ENCODE measurements at places on chromosomes 12 and 14.

DNA sequence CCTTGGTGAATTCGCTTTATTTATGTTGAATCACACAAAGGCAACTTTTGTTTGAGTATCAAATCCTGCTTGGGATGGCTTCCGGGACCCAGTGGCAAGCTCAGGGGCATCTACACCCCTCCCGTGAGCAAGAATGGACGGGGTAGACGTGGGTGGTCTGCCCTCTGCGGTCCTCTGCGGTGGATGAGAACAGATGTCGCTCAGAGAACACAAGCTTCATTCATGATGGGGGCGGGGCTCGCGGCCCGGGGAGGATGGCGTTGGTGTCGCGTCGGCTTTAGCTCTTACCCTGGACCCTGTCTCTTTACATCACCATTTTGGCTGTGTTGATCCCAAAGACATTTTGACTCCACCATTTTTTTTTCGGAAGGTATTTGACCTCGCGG, 158.5 kb upstream of the RTL1 start:
- DNase-seq = no peak

- no peak for DNase-seq
These were observed 170.7 kb upstream of the GZMB start for GRCh38 chr14:24804552-24805212.

GRCh38 chr12:62191491-62192179, 68.6 kb upstream of the USP15 start:
- DNase-seq = no peak

DNA sequence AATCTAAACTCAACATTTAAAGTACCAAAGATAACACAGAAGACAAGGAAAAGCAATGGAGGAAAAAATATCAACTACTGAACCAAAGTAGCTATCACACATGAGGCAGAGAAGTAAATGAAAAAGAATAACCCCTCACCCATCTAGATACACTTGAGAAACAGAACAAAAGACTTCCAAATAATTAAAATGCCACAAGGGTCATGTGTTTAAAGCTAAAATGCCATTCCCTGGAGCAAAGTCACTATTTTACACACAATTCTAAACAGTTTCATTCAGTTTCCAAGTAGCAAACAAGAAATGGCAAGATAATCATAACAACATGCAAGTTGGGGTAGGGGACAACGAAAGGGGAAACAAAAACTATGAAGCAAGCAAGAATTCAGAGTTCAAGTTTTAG, 12.0 kb downstream of the OSBPL8 start:
- no peak for DNase-seq

GRCh38 chr12:92210071-92210470, 64.4 kb upstream of the BTG1 start:
- DNase-seq = no peak

GRCh38 chr12:132190012-132190755, 45.9 kb downstream of the NOC4L start:
- peak; percentile 43 for DNase-seq

GRCh38 chr12:85445060-85445938, 165.3 kb downstream of the ALX1 start:
- DNase-seq = no peak

GRCh38 chr12:131330106-131330815, 376.6 kb downstream of the ADGRD1 start:
- DNase-seq = no peak

- DNase-seq = peak; percentile 23
These were observed 75.3 kb upstream of the FAR2 start for GRCh38 chr12:29073631-29074239.

GRCh38 chr14:90235179-90235976, 21.0 kb upstream of the PSMC1 start:
- DNase-seq = peak; percentile 72

GRCh38 chr12:7100239-7100638, 8.0 kb upstream of the C1R start:
- no peak for DNase-seq

DNA sequence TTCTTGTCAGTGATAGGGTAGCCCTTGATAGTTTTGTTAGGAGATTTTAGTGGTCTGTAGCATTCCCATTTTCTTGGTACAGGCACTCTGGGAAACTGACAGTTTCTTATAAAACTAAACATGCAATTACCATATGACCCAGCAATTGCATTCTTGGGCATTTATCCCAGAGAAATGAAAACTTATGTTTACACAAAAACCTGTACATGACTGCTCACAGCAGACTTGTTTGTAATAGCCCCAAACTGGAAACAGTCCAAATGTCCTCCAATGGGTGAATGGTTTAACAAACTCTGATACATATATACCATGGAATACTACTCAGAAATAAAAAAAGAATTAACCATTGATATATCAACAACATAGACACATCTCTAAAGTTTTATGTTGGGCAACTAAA, 75.5 kb downstream of the BORCS5 start:
- no peak for DNase-seq

DNA sequence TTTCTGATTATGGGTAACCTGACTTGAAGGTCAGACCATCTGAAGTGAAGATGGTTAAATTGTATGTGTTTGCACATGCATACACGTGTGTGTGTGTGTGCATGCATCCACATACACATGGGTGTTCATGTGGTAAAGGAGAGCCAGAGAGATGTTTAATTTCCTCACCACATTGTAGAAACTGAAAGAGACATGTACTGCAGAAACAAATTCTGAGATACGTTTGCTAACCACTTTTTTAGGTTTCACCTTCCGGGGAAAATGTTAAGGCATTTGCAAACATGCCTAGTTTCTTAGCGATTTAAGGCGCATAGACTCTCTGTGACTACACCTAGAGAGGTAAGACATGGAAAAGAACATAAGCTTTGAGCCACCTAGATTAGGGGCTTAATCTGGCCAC, 362.9 kb downstream of the RAD51B start:
- DNase-seq = no peak

- no peak for DNase-seq
These were observed 201.3 kb downstream of the TTC7B start for GRCh38 chr14:90614696-90615516.

GRCh38 chr12:57109207-57110103, 1.7 kb downstream of the STAT6 start:
- no peak for DNase-seq

- DNase-seq = no peak
These were observed 2.3 kb downstream of the EVL start for GRCh38 chr14:100067481-100067880.

- no peak for DNase-seq
These were observed 38.3 kb downstream of the TESC start for GRCh38 chr12:117060929-117061305.

- DNase-seq = no peak
These were observed 61.6 kb upstream of the ZFP36L1 start for GRCh38 chr14:68854421-68854820.

GRCh38 chr14:78356391-78356790, 186.2 kb downstream of the NRXN3 start:
- DNase-seq = no peak

GRCh38 chr12:48940181-48940580, 14.9 kb upstream of the FKBP11 start:
- no peak for DNase-seq

DNA sequence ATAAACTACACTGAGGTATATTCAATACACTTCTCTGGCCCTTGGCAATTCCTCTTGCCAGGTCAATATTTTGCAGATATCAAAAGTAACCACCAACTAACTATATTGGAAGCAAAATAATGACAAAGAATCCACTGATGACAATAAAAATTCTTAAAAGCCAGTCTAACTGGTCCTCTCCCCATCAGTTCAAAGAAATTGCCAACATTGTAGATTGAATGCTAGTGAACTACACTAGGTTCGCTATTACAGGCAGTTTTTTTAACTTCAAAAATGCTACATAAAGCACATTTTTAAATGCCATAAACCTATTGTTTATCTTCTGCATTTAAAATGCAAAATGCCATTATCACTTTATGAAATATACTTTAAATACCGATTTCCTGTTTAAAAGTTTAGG, 4.0 kb downstream of the CDK17 start:
- DNase-seq = no peak

GRCh38 chr12:93804392-93805179, 127.4 kb downstream of the CRADD start:
- DNase-seq = no peak

DNA sequence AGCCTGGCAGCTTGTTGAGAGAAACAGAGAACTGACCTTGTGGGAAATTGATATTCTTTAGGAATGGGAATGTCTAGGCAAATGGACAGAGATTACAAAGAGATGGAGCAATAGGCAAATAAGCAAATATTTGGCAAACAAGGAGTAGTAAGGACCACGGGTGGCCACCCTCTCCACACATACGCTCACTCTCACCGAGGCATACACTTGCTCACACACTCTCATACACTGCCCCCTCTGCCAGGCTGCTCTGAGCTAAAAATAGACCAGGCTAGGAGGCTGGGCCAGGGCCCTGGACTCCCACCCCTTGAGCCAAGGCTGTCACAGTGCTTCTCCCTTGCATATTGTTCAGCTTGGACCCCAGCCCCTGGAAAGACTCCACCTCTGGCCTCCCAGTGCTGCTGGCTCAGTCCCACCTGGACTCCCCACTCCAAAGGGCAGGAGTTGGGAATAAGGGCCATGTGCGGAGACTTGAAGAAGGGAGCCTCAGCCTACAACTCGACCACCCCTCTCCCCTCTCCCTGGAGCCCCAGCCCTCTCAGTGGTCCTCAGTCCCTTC, 1.1 kb downstream of the PPP1R1A start:
- no peak for DNase-seq

- no peak for DNase-seq
These were observed 101.1 kb downstream of the BMP4 start for GRCh38 chr14:53855574-53855973.

GRCh38 chr12:11769723-11770514, 120.4 kb downstream of the ETV6 start:
- no peak for DNase-seq

DNA sequence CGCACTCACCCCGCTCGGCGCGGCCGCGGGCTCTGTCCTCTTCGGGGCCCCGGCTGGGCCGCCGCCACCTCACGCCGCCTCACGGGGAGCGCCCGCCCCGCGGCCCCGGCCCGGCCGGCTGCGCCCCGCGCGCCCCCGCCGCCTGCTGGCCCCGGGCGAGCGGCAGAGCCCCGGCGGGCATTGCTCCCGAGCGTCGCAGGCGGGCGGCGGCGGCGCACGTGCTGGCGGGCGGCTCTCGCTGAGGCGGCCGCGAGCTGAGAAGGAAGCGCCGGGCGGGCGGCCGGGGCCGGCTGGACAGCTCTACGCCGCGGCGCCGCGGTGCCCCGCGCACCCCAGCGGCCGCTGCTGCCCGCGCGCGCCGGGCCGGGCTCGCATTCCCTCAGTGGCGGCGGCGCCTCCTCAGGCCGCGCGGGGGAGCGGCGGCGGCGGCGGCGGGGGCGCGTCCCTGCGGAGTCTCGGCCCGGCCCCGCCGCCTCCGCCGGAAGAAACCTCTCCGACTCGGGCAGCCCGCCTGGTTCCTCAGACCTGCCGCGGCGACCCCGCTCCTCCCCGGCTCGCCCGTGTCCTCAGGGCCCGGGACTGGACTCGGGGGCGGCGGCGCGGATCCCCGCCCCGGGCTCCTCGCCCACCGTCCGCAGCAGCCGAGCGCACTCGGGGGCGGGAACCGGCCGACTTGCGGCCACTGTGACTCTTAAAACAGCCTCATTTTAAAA, at the start of gene PITPNM2:
Gene PITPNM2, minus strand, starts transcription at position 347 of the 713 bp plus-strand sequence. CDS start 116,500 bp downstream, outside the sequence.
- peak; percentile 82 for DNase-seq

DNA sequence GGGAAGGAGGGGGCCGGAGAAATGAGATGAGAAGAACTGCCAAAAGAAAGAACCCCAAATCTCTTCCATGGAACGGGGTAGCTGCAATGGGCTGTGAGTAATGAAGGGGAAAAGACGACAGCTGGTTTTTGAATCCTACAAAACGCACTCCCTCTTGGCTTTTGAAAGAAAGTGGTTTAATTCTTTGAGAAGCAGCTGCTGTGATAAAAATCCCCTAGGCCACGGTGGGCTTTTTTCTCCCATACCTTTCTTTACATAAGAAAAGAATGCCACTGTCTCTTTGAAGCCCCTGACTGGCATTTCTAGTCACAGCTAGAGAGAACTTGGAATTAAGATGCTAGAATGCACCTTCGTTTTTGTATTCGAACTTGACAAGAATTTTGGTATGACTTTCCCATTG, 486.1 kb downstream of the GLT1D1 start:
- no peak for DNase-seq

GRCh38 chr12:112256780-112257179, 125.5 kb downstream of the HECTD4 start:
- no peak for DNase-seq

- DNase-seq = no peak
These were observed 11.0 kb downstream of the RCOR1 start for GRCh38 chr14:102603293-102603907.

DNA sequence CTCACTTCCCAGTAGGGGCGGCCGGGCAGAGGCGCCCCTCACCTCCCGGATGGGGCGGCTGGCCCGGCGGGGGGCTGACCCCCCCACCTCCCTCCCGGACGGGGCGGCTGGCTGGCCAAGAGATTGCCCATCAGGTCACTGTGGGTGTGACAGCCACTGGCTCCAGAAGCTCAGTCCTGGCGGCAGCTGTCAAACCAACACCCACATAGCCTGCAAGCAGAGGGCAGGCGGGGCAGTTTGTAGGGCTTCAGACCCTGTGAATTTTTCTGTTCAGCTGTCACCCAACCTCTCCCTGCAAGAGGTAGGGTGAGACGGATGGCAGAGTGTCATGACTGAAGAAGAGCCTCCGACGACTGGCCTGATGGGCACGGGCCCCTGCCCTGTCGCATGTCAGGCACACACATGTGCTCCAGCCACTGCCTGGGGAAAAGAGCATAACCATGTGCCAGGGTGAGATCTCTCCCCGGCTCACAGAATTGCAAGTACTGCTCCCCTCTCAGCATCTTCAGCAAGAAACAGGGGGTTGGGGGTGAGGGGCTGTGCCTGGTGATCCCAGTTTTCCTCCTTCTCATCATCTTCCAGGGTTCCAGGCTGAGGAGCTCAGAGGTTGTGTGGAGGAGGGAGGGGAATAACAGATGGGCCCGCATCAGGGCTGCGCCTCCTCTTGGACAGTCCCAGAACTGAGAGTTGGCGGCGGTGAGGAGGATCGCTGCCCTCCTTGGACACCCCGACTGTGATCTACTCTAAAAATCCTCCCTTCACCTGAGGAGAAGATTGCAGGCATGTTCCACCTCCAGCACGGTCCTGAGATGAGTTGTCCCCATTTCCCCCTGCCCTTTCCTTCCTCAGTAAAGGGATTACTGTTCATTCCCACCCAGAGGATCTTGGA, 11.2 kb upstream of the PRPH start:
- no peak for DNase-seq

GRCh38 chr14:51225751-51226150, 14.3 kb upstream of the TMX1 start:
- no peak for DNase-seq

- no peak for DNase-seq
These were observed 47.6 kb upstream of the OVCH1 start for GRCh38 chr12:29545102-29545467.

Measured in urothelium cell line (cell line).